SK-MEL-5 (cell line): ENCODE measurements at places on chromosomes 2 and 18.
A peak's percentile ranks its signal among the peaks of the same experiment; 100 is the strongest.

DNA sequence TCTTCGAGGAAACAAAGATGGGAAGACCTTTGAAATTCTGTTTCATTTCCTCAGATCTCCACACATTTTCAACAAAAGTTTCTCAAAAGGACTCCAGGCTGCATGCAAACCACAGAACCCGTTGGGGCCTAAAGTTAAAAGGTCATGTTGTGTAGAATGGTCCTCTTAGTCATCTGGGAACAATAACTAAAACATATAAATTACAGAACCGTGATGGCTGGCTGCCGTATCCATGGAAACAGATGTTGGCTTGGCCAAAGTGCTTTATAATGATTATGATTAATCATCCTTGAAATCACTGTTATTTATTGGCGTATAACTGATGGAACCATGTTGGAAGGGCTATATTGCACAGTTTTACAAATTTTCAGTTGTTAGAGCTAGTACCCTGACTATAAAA is 182.8 kb upstream of the CRIM1 start:
- DNase-seq, result no peak

GRCh38 chr2:157302492-157303099 is 23.0 kb downstream of the ERMN start:
- peak; percentile 74 for DNase-seq

GRCh38 chr2:138515092-138515491 is 13.5 kb downstream of the SPOPL start:
- DNase-seq, result no peak

- DNase-seq, result no peak
Observed at GRCh38 chr2:24720310-24720709, 72.9 kb downstream of the PTRHD1 start.

DNA sequence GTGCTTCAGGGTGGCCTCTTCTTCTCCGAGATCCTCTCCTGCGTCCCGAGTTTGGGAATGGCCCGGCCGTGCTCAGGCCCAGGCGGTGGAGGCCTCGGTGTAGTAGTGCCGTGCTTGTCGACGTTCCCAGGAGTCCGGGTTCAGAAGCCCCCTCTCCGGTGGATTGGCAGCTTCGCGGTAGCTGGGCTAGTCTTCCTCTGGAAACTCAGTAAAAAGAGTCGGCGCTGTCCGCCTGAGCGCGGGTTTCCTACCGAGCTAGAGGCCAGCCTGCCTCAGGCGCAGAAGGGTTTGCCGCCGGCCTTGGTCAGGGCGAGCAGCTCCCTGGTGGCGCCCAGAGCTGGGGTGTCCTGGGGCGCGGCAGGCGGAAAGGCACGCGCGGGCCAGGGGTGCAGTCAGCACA is 3.2 kb downstream of the RALBP1 start:
- DNase-seq, result no peak
